ENCODE measurements at places on chromosomes 6 and 20.

- peak overlapping the region; percentile 97 for H3K27ac ChIP-seq
- peak overlapping the region; percentile 71 for H3K4me3 ChIP-seq
- peak; percentile 54 for DNase-seq
- no peaks in the 10 kb centered on the region for H3K27me3 ChIP-seq
- H3K4me1 ChIP-seq = peaks cover 13% of the 10 kb centered on the region
Observed at GRCh38 chr20:23361119-23361475, 885 bp upstream of the GZF1 start.

GRCh38 chr6:130849594-130849993 is 22.4 kb downstream of the SMLR1 start:
- H3K4me3 ChIP-seq = no peak overlapping the region
- H3K27me3 ChIP-seq = no peaks in the 10 kb centered on the region
- peak; percentile 45 for DNase-seq

DNA sequence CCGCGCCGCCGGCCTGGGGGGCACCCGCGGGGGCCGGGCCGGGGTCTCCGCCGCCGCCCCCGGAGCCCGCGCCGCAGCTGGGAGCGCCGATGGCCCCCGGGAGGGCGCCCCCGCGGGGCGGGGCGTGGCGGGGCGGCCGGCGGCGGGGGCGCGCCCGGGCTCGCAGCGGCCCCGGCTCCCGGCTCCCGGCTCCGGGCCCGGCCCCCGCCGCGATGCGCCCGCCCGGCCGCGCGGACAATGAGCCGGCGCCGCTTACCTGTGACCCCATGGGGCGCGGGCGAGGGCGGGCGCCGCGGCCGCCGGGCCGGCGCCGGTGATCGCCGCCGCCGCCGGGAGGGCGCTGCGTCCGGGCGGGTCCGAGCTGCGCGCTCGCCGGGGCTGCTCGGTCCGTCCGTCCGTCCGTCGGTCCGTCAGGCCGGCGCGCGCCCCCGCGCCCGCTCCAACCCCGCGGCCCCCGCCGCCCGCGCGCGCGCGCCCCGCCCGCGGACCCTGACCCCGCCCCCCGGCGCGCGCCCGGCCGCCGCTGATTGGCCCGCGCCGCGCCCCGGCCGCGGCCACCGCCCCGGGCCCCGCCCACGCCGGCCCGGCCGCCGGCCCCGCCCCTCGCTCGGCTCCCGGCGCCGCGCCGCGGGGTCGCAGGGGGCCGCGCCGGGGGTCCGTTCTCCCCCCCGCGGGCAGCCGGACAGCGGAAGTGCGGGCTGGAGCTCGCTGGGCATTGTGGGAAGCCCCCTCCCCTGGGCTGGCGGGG is at the start of gene ZBTB46:
Gene ZBTB46 (minus strand): TSS at position 424 of the 748 bp plus-strand sequence. CDS start 40,507 bp downstream, outside the sequence.
- peaks cover 5% of the 10 kb centered on the region for H3K27me3 ChIP-seq
- no peaks in the 10 kb centered on the region for H3K36me3 ChIP-seq
- H3K4me3 ChIP-seq = peak within 1 kb of the TSS; percentile 48

DNA sequence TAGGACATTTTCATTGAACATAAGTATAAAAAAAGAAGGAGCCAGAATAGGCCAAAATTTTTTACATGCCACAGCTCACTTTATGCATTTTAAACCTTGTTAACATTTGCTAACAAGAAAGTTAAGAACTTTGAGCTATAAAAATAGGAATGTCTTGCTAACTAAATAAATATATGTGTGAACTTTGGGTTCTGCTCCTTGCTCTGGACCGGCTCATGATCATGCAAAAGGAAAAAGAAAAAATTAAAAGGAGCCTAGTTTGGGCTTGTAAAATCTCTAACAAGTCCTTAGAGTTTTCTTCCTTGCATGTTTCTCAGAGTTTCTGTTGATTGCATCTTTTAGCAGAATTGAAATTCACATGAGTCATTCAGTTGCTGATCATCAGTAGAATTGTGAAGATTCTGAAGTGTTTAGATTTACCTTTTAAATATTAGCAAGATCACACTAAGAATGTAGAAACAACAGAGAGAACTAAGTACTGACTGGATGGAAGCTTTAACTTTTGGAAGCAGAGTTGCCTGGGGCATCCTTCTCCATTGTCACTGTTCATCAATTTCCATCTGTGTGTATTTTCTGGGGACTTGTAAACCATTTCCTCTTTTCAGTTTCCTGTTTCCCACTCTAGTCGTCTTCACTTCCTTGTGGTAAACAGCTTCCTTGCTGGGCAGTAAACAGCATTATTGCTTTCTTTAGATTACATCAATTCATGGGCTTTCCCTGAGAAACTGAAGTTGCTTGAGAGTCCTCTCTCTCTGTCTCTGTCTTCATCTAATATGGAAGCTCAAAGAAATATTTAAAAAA is 458.4 kb upstream of the BTBD3 start:
- no peak for DNase-seq
- no peaks in the 10 kb centered on the region for H3K4me1 ChIP-seq
- no peak overlapping the region for H3K4me3 ChIP-seq
- no peaks in the 10 kb centered on the region for H3K36me3 ChIP-seq
- no peaks in the 10 kb centered on the region for H3K27me3 ChIP-seq

- H3K4me1 ChIP-seq = no peaks in the 10 kb centered on the region
- H3K4me3 ChIP-seq = no peak overlapping the region
- no peak overlapping the region for H3K27ac ChIP-seq
- no peak for DNase-seq
Observed at GRCh38 chr6:130766239-130767144, 60.7 kb upstream of the SMLR1 start.
